H54 (cell line): ENCODE measurements at places on chromosomes 7 and 10.

DNA sequence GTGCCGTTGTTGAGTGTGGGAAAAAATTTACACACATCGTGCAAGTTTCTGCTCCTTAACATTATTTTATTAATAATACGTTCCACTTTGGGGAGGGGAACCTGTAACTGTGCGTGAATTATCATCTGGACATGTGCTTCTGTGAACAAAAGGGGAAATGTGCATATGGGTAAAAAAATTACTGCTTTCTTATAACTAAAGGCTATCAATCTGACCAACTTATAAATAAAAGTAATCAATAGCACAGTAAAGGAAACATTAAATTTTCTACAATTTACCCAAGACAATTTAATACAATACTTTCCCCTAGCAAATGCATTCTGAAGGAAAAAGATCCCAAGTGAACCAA lies 4.5 kb downstream of the TWIST1 start:
- no peak for DNase-seq

DNA sequence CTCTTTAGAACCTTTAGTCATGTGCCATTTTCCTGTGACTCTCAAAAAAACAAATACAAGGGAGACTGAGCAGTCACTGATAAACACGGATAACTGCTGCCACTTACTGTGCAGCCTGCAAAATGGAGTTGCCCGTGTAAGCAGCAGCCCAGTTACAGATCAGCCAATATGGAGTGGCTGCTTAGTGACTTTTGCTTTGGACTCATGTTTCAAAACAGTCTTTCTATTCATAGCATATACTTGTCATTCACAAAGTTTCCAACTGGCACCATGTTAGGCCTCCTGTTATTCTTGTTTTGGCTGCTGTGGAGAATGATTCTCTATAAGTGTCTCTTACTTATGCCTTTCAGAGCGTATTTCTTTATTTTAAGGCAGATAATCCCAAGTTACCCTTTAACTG lies 3.0 kb downstream of the FAM204A start:
- DNase-seq, result no peak

DNA sequence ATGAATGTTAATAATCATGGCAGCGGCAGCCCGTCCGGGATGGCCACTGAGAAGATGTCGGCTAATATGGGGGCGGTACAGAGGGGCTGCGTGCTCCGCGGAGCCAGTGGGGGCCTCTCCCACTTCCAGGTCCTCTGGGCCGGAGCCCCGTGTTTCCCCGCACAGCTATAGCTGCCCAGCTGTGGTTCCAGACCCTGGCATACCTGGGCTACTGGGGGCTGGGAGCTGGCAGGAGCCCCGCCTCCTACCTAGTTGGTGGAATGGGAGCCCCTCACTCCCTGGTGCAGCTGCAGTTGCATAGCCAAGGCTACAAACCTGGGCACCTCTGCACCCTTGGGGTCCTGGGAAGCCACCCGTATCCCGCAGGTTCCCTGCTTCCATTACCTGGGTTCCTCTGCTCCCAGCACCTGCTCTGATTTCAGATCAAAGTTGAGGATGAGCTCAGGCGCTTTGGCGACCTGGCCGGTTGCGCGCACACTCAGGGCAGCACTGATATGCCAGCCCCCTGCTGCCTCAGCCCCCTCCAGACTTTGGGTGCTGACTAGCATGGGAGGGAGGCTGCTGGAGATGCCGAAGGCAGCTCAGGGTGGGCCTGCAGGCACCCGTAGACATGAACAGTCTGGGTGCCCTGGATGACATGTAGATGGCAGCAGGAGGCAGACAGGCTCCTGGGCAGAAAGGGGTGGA lies 236.5 kb upstream of the SEMA3D start:
- DNase-seq, result no peak

DNA sequence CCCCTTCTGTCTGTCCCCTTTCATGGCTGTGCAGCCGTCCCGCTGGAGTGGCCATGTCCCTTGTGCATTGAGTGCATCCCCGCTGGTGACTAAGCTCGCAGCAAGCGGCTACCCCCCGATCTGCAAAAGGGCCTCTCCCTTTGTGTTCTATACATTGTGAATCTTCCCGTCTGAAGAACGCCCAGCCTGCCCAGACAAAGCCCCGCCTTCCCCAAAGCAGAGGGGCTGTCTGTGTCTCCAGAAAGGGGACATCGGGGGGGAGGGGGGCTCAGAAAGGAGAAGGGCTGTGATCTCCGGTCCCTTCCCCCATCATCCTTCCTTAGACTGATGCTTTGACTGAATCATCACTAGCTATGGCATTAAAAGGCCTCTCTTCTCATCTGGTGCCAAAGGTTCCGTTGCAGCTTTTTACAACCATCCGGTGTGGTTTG lies 11.9 kb downstream of the NPTX2 start:
- DNase-seq, result no peak

DNA sequence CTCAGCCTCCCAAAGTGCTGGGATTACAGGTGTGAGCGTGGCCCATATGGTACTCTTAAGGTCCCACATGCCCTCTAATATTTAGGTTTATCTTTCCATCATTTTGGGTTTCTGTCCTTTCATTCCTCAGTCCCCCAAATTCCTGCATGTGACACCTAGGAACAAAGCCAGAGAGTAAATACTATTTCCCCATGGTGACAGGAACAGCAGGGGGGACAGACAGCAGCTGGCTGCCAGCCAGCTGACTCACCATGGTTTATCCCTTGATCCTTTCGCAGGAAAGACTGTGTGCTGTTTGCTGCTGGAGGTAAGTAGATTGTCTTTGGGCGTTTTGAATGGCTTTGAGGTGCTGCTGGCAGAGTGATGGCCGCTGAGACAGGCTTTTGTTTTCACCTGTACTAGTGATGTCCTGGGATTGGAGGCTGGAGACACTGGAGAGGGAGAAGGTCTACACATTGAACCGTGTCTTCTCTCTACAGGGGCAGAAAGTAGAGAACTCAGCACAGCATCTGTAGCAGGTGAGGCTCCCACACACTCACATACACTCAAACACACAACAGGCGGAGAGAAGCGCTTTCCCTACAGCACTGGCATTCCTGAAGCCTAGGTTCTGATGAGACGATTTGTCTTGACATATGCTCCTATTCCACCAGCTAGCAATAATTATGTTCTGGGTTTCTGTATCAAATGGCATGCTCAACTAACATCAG lies 83.7 kb upstream of the EFCAB10 start:
- DNase-seq, result peak; percentile 61

DNA sequence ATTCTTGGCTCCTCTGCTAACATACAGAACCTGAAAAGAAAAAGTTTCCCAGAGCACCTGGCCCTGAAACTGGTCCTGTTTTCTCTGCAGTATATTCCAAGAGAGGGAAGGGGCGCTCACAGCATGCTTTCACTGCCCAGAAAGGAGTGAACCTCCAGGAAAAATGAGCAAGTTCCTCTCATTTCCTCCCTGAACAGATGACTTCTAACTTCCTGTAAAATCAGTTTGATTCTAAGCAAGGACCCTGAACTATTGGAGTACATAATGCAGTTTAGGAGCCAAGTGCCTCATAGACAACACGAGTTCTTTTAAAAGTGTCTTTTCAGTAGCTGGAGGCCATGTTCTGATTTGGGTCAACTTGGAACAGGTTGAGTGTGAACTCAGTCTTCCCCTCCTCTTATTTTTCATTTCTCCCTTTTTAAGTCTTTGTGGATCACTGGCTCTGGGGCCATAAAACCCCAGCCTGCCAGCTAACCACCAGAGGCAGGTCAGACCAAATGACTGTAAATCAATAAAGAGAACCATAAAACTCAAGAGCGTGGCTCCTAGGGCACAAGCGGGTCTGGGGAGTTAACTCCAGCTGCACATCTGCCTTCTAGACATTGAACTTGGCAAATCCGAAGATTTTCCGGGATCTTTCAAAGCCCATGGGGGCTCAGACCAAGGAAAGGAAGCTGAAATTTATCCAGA lies 5.9 kb upstream of the LRRC18 start:
- no peak for DNase-seq

DNA sequence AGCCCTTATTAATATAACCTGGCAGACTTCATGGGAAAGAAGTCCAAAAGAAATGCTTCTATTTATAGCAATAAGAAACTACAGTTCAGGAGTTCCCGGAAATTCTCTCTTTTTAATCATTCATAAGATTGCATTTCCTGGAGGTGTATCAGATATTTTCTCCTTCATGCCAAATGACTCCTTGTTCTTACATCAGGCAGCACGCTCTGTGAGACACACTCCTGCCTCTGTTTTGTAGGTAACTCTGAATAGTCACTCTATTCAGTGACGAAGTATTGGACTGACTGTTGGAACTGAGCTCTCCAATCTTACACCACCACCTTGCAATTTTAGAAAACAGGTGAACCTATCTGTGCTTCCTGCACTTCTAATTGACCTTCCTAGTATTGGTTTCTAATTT lies 78.7 kb upstream of the MSRB2 start:
- DNase-seq, result no peak

GRCh38 chr7:140621401-140622021 lies 19.1 kb downstream of the DENND2A start:
- no peak for DNase-seq

- no peak for DNase-seq
These were observed 10.3 kb downstream of the GRIFIN start for GRCh38 chr7:2465928-2466327.

DNA sequence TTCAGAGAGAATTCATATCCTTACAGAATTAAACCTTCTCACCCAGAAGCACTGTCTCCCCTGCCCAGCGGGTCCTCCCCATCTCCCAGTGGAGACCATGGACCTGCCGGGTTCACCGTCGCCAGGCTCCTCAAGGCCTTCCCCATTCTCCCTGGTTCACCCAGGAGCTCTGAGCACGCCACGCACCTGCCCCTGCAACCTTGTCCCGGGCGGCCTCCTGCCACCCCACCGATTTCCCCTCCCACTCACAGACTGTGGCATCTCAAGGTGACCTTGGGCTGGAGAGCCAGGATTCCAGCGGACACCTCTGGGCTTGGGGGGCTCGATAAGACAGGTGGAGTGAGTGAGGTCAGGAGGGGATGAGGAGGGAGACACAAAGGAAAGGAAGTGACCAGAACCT lies 135.3 kb downstream of the PTPRN2 start:
- DNase-seq, result no peak

- no peak for DNase-seq
These were observed 9.2 kb downstream of the IKZF5 start for GRCh38 chr10:122999347-122999746.

DNA sequence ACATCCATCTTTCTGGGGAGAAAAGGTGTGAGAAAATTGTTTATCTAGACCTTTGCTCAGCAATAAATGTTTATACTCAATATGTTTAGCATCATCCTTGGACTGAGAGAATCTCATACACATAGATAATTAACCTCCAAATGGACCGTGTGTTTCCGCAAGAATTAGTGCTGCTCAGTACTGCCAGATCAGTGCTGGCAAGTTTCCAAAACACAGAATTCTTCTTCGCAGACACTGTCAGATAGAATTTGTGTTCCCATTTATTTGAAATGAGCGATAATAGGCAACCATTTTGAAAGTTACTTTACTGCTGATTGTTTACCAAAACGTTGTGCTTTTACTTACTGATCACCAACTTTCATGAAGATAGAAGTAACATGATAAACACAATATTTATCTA lies 33.7 kb downstream of the STAMBPL1 start:
- DNase-seq, result no peak

- peak; percentile 74 for DNase-seq
These were observed 44.8 kb downstream of the MYOF start for GRCh38 chr10:93437086-93437945.

DNA sequence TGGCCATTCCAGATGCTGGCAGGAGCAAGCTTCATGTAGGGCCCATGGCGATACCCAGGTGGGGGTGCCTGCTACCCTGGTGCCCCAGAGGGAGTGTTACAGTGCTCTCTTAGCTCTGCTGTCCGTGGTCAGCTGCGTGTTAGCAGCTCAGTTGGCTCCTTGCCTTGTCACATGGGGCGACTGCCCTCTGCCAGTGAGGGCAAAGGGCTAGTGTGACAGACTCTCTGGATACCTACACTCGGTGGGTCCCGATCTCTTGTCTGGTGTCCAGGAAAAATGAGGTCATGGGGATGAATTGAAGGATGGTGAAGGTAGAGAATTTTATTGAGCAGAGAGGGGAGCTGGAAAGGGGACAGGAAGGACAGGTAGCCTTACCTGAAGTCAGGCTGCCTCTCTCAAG lies 152.2 kb downstream of the CYP26A1 start:
- DNase-seq, result no peak

DNA sequence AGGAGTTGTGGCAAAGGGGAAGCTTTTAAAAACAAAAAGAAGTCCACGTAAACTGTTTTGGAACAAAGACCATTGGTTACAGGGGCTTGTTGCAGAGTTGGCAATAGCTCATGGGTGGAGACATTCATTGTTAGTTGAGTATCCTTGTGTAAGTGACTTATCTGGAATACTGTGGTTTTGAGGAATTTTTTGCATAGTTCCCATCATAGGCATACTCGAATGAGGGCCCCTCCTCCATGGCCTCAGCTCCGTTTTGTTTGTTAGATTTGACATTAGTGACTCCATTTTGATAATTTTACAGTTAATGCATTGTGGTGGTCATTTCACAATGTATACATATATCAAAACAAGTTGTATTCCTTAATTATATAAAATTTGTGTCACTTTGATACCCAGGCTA lies 12.8 kb upstream of the SMKR1 start:
- DNase-seq, result peak; percentile 33

DNA sequence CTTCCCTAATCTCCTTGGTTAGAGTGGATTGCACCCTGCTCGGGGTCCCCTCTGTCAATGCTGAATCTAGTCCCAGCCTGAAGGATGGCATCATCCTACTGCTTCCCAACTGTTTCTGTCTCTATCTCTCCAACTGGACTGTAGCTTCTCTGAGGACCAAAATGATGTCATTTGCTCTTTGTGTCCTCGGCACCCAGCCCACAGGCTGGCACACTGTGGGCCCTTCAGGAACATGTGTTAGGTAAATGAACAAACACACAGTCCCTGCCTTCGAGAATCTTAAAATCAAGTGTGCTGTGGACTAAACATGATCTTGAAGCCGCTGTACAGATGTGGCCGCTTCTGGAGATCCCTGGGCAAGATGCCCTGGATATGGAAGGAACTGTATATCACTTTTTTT lies 5.0 kb upstream of the CDH23 start:
- DNase-seq, result no peak

- no peak for DNase-seq
These were observed 4.7 kb downstream of the STOX1 start for GRCh38 chr10:68831961-68832455.

DNA sequence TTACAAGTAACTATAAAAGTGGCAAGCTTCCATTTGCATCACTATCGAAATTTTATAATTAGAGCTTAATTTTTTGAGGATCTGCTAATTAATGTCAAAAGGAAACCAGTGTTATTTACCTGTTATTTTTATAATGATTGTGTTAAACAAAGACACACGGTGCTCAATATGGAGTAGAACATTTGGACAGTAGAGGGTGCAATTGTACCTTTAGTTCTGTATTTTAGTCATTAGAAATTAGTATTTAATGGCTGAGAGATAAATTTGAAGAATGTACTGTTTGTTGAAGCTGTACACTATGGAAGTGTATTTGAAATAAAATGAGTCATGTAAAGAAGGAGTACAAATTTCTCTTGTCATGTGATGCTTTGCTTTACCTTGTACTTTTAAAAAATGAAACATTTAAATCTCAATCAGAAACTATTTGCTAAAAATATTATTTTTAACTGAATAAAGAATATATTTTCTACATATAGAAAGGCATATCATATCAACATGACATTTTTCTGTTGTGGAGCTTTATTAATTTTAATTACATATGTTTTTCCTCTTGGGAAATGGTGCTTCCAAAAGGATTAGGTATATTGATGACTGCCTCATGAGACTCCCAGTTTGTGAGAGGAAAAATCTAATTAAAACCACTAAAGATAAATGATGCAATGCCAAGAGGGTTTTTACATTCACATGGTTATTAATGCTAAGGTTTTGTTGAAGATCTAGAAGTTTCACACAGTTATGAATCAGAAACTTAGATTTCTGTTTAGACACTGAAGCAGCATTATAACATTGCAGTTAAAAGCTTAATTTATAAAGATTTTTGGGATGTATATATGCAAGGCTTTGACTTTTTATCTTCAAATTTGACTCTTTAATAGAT lies 10.4 kb upstream of the PRKG1 start:
- DNase-seq, result no peak
